ENCODE measurements at places on chromosomes 7 and 10.

DNA sequence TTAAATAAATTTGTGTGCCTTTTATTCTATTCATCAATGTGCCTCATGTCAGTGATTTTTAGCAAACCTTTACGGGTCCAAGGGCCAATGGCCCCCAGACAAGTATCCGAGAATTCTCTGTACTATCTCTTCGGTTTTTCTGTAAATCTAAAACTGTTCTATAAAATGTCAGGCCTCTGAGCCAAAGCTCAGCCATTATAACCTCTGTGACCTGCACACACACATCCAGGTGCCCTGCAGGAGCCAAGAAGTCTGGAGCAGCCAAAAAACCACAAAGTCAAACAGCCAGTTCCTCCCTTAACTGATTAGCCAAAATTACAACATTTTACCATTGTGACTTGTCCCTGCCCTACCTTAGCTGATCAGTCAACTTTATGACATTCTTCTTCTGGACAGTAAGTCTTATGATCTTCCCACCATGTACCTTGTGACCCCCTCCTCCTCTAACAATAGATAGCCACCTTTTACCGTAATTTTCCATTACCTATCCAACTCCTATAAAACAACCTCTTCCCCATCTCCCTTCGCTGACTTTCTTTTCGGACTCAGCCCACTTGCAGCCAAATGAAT, 363.8 kb downstream of the SEMA3D start:
- DNase-seq = no peak

GRCh38 chr10:63246356-63246755, 113.2 kb downstream of the NRBF2 start:
- DNase-seq = no peak

DNA sequence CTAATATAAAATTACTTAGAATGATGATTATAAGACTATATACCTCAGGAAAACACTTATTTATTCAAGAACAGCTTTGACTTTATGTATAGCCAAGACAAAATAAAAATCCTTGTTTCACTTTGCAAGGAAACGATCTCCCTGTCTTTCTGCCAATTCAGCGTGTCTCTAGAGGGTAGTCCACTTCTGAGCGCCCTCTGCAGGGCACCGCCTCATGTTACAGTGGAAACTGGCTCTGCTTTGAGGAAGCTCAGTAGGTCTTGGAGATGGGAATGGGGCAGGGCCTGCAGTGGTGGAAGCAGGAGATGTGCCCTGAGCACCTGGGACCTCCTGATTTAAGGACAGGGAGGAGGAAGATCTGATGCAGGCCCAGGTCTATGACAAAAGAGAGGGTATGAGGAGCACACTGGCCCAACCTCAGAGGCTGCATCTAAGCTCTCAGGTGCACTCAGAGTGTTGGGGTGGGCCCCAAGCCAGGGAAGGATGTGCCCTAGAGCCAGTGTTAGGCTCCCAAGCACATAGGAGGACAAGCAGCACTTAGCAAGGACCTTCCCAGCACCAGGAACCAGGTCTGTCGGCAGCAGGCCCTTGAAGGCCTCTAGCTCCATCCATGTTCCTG, 481.0 kb downstream of the TNS3 start:
- DNase-seq = peak; percentile 66

GRCh38 chr10:10911471-10911921, 106.2 kb upstream of the CELF2 start:
- DNase-seq = no peak

- DNase-seq = peak; percentile 53
Measured at GRCh38 chr10:12906051-12906541, 95.4 kb downstream of the CCDC3 start.

DNA sequence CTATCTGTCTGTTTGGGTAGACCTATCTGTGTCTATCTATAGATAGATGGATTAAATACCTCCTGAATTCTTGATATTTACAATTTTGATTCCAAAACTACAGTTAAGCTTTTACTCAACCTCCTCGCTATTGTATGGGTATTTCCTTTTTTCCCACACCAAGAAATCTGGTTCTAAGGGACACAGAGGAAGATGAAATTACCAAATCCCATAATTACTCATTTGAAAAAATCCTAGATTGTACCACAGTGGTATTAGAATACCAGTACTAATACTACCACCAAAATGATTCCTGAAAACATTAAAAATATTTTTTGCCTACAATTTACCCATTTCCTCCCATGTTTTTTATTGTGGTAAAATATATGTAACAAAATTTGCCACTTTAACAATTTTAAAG, 53.2 kb downstream of the LRGUK start:
- DNase-seq = no peak

DNA sequence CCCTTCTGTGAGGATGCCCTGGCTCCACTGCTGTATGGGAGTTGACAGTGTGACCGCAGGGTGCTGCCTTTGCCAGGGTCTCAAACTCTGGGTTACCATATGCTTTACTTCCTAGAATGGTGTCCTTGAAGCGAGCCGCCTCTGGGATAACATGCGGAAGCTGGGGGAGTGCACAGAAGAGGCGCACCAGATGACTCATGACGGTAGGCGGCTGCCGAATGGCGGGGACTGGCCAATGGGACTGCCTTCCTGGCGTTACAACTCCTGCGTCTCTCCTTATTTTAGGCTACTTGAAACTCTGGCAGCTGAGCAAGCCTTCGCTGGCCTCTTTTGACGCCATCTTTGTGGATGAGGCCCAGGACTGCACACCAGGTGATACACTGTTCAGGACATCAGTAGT, 27.3 kb downstream of the FBH1 start:
- no peak for DNase-seq

GRCh38 chr7:154841731-154842331, 161.1 kb downstream of the PAXIP1 start:
- no peak for DNase-seq

- no peak for DNase-seq
Measured at GRCh38 chr10:105974803-105975456, 1189.6 kb downstream of the SORCS1 start.

DNA sequence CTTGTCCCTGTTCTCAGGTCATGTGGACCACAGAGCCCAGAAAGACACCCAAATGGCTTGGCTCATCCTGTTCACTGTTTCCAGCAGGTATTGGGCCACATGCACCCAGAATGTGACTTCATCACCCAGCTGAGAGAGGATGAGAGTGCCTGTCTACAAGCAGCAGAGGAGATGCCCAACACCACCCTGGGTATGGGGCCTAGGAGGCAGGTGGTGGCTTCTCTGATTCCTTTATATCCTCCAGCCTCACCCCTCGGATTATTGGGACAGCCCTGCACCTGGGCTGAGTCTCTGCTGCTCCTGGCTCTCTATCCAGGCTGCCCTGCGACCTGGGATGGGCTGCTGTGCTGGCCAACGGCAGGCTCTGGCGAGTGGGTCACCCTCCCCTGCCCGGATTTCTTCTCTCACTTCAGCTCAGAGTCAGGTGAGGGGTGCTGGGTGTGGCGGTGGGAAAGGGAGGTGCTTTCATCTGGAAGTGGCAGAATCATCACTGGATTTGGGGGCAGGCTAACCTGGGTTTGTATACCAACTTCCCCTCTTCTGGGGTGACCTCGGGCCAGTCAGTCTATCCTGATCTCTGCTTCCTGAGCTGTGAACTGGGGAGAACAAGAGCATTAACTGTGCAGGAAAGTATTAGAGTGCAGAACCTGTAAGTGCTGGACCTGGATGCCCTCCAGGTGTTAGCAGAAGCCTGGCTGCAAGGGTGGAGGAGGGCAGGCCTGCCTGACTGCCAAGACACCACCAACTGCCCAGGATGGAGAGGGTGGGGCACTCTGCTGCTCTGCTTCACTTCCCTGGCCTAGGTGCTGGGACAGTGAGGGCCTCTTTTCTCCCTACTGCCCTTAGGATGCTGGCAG, 5.2 kb downstream of the GHRHR start:
- DNase-seq = no peak

- peak; percentile 14 for DNase-seq
Measured at GRCh38 chr10:118259288-118259906, 82.7 kb downstream of the FAM204A start.

GRCh38 chr10:72049969-72050781, 38.2 kb downstream of the SPOCK2 start:
- no peak for DNase-seq

DNA sequence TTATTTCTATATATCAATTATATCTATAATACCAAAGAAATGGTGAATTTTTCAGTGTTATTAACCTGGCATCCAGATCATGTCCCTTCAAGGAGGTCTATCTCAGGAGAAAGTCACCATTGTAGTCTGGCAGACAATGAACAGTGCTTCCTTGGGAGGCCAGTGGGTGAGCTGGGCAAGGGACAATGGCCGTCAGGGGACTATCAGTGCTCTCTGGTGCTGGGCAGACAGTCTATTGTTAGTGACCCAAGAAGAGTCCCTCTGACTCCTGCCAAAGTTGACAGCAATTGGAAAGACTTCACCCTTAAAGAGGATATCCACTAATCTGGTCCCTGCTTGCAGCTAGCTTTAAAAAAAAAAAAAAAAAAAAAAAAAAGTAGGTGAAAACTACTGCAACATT, 7.1 kb downstream of the JAZF1 start:
- no peak for DNase-seq

GRCh38 chr10:95876756-95877155, 31.0 kb upstream of the CC2D2B start:
- no peak for DNase-seq

GRCh38 chr10:74145133-74145532, 5.5 kb downstream of the AP3M1 start:
- peak; percentile 80 for DNase-seq

DNA sequence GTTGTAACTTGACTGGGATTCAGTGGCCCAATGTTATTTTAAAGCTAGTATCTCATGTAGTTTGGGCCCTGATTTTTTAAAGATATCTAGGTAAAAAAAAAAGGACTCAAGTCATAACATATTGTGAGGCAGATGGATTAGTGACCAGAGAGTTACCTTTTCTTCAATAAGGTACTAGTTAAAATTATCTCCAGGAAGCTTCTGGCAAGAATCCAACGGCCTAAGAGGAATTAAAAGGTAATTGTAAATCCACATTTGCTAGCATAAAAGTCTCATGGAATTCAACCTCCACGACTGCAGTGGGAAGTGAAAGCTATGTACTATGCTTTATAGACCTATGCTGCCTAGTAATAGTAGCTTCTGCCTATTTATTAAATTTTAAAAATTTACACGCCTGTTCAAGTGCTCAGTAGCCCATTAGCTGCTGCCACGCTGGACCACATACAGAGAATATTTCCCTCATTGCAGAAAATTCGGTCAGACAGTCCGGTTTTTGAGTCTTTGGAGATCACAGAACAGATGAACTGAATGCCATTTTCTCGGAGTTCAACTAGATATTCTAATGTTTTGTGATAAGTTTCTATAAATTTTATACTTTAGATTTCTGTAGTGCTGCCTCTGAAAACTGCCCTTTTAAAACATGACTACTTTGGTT, 118.4 kb downstream of the NSUN6 start:
- no peak for DNase-seq

- DNase-seq = no peak
Measured at GRCh38 chr7:22681852-22682657, 44.9 kb upstream of the IL6 start.

DNA sequence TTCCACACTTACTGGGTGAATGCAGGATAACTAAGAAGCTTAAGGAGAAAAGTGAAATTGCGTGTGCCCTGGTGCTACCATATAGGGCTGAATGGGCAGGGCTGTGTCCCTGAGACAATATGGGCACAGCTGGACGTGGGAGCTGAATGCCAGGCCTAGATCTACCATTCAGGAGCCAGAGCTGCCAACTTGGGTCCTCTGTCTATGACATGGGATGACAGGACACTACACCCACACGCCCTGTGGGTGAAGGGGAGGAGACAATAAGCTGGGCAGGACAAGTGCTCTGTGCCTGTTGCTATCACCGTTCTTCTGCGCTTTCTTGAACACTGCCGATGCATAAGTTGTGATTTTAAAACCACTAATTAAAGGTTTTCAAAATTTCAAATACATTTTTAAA, 293.9 kb downstream of the TNS3 start:
- DNase-seq = no peak

DNA sequence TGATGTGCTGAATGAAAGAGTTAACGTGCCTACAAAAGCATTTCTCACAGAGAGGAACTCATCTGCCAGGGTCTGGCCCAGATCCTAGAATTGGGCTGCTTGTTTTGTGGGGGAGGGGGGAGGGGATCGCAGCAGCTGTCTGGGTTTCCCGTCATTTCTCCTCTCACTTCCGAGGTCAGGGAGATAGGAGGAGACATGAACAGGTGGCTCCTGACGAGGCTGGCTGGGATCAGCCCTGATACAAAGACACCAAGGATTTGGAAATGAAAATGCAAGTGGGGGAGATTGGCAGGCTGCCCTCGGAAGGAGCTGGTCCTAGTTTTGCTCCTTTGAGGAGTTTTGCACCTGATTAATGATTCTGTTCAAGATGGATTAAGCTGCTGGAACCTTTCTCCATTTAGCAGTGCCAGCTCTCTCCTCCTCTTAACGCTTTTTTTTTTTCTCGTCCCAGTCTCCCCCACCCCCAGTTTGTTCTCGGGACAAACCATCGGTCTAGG, 86.8 kb upstream of the KMT2C start:
- DNase-seq = peak; percentile 21

GRCh38 chr10:86061278-86062197, 305.1 kb downstream of the GRID1 start:
- no peak for DNase-seq

DNA sequence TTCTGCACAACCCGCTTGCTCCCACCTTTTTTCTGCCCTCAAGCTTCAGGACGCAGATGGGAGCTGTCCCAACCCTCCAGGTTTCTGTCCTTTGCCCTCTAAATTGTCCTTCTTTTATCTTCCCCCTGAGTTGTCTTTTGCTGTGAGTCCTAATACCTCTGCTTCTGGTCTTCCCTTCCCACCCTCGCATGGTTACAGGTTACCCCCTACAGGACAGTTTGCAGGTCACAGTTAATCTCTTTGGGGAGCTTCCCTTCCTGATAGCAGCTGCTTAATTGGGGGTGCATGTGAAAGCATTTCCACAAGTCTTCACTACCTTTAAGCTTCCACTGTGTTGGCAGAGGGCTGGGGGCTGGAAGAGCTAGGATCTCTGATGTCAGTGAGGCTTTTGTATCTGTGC, 121.5 kb upstream of the CXCL12 start:
- no peak for DNase-seq

DNA sequence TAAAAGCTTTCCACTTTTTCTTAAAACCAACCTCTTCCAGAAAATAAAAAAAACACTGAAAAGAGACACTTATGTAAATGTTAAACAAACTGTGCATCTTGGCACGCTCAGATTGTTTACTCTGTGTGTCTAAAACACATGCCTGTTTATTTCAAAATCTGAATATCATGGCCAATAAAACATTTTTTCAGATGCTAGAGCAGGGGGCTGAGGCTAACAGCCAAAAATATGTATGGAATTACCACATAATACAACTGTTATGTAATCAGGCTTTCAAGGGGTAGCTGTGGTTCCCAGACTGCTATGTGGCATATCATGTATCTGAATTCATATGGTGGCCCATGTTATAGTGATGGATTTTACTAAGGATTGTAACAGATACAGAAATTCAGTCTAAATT, 130.4 kb downstream of the HIBADH start:
- DNase-seq = no peak

Measured in dermis microvascular lymphatic vessel endothelial cell (primary cell).